ENCODE measurements at places on chromosomes 6 and 20.
A peak's percentile ranks its signal among the peaks of the same experiment; 100 is the strongest.

GRCh38 chr20:34318609-34319443 lies 15.7 kb upstream of the AHCY start:
- no peak for DNase-seq

GRCh38 chr6:48397887-48398286 lies 286.9 kb upstream of the PTCHD4 start:
- DNase-seq, result no peak

DNA sequence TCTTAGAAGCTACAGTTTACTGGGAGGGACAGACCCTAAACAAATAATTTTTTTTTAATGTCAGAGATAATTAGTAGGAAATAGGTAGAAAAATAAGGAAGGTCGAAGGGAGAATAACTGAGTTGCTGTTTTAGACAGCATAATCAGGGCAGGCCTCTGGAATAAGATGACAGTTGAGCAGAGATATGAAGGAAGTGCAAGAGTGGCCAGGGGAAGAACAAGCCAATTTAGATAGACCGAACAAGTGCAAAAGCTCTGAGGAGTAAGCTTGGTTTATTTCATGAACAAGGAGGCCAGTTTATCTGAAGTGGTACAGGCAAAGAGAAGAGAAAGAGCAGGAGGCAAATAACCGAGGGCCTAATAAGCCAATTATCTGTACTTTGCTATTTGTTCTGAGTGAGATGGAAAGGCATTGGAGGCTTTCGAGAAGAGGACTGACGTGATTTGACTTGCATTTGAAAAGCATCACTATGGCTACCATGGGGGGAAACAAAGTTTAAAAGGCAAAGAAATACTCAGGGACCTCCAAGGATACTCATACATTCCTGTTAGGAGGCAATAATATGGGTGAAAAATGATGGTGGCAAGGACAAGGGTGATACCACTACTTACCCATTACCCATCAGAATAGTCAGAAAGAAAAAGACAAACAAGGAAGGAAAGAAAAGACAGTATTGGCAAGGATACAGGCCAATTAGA lies 19.7 kb downstream of the PROCR start:
- no peak for DNase-seq

- DNase-seq, result peak; percentile 16
These were observed 86.6 kb downstream of the RNF144B start for GRCh38 chr6:18473755-18474154.

DNA sequence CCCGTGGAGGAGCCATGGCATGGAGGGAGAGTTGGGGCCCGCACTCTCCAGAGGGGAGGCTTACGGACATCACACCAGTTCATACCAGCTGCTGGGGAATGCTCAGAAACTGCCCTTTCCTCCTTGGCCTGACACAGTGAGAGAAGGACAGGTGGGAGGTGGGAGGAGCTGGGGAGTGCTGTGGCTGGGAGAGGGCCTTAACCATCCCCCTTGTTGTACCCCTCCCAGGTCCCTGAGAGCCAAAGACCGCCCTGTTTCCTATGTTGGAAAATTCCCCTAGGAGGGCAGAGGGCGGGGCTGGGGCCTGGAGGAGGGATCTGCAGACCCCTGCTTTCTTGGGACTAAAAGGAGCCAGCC lies 24.1 kb downstream of the FOXP4 start:
- no peak for DNase-seq

DNA sequence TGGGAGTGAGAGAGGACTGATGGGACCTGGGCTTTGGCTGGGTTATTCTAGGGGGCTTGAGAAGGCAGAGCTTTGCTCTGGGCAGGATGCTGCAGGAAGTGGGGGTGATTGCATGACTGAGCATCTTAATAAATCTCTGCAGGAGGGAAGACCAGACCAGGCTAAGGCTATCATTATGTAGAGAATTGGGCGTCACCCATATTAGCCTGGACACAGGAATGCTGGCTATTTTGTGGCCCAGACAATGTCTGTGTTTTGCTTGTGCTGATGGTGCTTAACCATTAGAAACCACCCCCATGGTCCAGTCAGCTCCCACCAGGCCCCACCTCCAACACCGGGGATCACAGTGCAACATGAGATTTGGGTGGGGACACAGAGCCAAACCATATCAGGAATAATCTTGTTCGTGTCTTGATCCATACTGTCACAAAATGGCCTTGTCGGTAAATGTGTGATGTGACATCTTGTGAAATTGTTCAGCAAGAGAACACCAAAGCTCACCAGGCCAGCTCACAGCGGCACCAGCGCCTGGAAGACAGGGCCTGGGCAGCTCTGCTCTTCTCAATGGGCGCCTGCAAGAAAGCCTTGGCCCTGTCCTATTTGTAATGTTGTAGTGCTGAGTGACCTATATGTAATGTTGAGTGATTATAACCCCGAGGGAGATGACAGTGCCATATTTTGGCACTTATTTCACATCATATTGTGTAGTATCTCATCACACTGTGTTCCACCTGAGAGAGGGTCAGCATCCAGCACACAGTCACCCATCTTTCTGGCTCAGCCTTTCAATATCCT lies 211.8 kb downstream of the QKI start:
- no peak for DNase-seq

DNA sequence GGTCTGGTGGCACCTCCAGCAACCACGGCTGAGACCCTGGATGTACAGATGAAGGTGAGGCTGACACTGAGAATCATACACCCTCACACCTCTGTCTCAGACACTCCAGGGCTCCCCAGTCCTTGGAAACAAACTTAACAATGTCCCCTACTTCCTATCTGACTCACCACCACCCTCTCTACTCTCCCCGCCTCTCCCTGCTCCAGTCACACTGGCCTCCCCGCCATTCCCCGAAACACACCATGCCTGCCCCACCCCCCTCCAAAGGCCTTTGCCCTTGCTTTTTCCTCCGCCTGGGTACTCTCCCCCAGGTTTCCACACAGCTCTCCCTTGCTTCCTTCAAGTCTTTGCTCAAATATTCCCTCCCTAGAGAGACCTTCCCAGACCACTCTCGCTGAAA lies 16.3 kb downstream of the BPI start:
- no peak for DNase-seq

- no peak for DNase-seq
These were observed 63.0 kb downstream of the JPH2 start for GRCh38 chr20:44123874-44124535.

DNA sequence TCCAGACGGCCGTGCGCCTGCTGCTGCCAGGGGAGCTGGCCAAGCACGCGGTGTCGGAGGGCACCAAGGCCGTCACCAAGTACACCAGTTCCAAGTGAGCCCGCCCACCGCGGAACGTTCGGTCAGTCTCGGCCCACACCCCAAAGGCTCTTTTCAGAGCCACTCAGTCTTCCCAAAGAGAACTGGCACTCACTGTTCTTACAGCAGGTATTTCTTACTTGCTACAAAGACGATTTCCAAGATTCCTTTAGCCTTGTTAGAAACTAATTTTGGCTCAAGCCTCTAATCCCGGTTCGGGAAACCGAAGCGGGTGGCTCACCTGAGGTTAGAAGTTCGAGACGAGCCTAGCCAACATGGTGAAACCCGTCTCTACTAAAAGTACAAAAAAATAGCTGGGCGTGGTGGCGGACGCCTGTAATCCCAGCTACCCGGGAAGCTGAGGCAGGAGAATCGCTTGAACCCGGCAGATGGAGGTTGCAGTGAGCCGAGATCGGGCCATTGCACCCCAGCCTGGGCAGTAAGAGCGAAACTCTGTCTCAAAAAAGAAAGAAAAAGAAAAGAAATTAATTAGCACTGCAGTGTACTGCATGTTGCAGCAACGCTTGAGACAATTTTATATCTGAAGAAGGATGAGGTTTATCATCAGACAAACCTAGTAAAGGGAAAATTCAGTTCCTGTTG lies 73.1 kb downstream of the OR2B2 start:
- DNase-seq, result peak; percentile 77

DNA sequence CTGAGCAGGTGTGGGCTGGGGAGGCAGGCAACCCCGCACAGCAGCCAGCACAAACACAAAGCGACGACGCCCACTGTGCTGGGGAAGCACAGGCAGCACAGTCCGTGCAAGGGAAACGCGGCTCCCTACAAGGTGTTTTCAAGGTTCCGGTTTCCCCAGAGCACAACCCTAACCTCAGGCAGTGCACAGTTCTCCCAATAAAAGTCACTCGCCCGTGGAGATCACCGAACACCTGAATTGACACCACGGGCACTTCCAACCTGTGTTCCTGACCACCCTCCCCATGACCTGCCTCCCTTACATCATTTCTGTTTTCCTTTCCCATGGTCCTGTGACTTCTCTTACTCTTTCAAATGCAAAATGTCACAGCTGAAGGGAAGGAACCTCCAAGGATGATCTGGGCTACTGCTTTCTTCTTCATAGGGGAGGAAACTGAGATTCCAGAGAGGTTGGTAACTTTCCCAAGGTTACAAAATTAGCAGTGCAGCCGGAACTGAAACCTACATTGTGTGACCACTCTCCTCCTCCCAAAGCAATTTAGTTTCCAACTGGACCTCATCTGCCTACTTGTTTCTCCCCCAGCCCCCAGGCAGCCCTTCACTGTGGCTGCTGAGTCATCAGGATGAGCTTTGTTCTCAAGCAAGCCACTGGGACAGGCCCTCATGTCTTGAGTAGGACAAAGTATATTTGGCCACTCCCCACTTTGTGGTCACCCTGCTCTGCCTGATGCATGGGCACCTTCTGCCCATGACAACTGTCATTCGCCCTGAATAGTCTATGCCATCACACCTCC lies 125.3 kb downstream of the ATXN1 start:
- peak; percentile 33 for DNase-seq

GRCh38 chr6:20763296-20763695 lies 229.0 kb downstream of the CDKAL1 start:
- DNase-seq, result no peak

DNA sequence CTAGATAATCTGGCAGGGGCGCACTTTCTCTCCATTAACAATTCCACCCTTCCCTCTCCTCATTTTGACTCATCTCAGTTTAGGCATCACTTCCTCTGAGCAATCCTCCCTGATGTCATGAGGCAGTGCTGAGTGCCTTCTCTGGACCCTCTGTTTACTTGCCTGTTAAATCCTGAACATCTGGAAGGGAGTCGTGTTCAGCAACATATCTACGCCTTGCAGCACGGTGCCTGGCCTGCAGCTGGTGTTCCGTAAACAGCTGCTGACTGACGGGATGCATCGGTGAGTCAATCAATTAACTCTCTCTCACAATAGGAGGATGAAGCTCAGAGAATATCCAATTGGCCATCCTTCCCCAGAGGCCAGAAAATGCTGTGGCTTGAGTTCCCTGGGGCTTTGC lies 613.5 kb downstream of the PTPRT start:
- peak; percentile 26 for DNase-seq

GRCh38 chr20:20887593-20888265 lies 175.3 kb upstream of the RALGAPA2 start:
- peak; percentile 48 for DNase-seq

- peak; percentile 96 for DNase-seq
These were observed 112.0 kb upstream of the CDYL start for GRCh38 chr6:4664117-4664626.

DNA sequence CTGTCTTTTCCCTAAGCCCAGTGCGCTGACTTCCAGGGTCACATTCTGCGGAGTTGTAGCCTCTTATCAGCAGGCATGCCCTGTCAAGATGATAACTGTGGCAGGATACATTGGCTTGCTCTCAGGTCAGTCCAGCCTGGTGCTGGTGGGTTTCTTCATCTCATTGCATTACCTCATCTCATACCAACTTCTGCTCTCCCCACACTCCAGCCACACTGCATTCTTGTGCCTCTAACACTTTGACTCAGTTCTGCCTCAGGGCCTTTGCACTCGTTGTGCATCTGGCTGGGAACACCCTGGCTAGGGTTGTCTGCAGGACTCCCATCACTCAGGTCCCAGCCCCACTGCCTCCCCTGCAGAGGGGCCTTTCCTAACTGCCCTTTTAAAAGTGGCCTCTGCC lies 110.3 kb upstream of the BACH2 start:
- no peak for DNase-seq

- DNase-seq, result peak; percentile 46
These were observed 26.7 kb downstream of the DIDO1 start for GRCh38 chr20:62899633-62900051.

DNA sequence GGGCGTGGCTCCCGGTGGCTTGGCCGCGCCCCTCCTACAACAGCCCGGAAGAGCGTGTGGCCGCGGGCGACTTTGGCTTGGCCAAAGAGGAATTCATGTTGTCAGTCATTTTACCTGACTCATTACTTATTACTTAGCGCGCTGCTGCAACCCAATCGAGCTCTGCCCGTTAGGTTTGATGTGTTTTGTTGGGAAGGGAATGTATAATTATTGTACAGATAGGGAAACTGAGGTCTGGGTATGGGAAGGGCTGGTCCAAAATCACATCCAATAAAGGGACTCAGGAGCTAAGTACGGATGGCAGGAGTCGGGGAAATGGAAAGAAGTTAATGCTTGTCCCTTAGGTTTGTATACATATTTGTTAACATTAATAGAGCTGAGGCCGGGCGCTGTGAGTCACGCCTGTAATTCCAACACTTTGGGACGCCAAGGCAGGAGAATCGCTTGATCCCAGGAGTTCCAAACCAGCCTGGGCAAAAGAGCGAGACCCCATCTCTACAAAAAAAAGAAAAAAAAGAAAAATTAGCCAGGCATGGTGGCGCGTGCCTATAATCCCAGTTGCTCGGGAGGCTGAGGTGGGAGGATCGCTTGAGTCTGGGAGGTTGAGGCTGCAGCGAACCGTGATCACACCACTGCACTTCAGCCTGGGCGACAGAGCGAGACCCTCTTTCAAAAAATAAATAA lies 639 bp upstream of the ZNF335 start:
- DNase-seq, result no peak

DNA sequence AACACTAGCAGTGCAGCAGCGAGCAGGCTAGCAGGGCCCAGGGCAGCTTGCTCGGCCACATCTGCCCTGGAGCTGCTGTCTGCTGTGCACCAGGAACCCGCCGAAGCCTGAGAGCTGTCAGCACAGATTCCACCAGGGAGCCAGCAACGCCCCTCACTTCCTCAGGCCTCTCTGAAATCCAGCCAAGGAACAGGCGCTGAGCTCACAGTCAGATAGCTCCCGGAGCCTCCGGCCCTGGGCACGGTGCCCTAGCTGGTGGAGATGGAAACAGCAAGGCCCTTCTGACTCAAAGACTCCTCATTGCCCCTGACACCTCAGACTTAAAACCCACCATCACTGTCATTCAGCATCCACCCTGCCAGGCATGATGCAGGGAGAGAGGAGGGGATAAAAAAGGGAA lies 839.4 kb downstream of the MAFB start:
- DNase-seq, result peak; percentile 94

- DNase-seq, result no peak
These were observed 14.8 kb downstream of the HEY2 start for GRCh38 chr6:125764121-125764671.

- no peak for DNase-seq
These were observed 22.9 kb downstream of the MTO1 start for GRCh38 chr6:73484438-73484837.

GRCh38 chr6:52015953-52016352 lies 71.5 kb downstream of the PKHD1 start:
- no peak for DNase-seq

- no peak for DNase-seq
These were observed 23.9 kb downstream of the C20orf203 start for GRCh38 chr20:32649697-32650400.

Data from muscle of leg (tissue), 16 donors.